Putamen (tissue), 1 donor: ENCODE measurements at places on chromosomes 16 and 17.

- DNase-seq: no peak
These were observed 85.3 kb downstream of the STXBP4 start for GRCh38 chr17:55053855-55054254.

- no peak for DNase-seq
These were observed 5.2 kb downstream of the TLCD3A start for GRCh38 chr17:737561-738113.

DNA sequence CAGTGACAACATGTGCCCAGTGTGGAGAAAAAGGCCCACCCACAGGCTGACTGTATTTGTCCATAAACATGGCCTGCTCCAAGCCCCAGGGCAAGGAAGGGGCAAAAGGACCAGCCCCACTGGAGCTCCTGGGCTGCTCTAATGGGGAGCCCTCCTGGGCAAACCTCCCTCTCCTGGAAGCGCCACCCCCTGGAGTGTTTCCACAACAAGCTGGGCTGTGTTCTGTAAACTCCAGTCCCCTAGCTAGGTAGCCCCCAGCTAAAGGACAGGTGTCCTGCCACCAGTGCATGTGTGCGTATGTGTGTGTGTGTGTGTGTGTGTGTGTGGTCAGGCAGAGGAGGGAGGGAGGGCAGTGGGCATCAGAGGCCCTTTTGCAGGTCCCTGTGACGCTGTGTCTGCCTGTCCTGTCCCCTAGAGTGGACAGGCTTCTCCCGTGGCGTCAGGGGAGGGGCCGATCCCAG is 11.3 kb upstream of the STAC2 start:
- DNase-seq: no peak

GRCh38 chr17:20159406-20160069 is 150.4 kb downstream of the SPECC1 start:
- DNase-seq: no peak

DNA sequence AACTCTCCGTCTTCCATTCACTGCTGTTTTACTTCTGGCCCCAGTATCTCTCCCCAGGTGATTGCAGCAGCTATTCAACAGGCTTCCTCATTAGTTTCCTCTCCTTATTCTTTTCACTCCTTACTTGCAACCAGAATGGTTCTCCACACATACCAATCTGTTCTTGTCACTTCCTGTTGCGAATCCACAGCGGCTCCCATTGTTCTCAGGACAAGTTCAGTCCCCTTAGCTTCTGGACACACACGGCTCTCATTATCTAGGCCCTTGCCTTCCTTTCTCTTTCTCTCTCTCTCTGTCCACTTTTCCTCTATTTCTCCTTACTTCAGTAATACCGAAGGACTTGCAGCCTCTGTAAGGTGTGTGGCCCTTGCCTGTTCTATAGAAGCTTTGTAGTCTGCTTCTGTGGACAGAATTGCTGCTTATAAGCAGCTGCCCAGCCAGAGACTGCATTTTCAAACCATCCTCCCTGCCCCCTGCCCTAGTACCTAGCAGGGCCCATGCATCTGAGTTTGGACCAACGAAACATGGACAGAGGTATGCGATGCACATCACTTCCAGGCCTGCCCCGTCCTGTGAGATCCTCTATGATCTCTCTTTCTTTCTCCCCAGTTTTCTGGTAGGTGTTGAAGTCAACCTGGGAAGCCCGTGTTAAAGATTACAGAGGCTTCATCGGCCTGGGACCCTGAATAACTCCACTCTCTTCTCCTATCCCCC is 45.7 kb downstream of the VAT1L start:
- no peak for DNase-seq

DNA sequence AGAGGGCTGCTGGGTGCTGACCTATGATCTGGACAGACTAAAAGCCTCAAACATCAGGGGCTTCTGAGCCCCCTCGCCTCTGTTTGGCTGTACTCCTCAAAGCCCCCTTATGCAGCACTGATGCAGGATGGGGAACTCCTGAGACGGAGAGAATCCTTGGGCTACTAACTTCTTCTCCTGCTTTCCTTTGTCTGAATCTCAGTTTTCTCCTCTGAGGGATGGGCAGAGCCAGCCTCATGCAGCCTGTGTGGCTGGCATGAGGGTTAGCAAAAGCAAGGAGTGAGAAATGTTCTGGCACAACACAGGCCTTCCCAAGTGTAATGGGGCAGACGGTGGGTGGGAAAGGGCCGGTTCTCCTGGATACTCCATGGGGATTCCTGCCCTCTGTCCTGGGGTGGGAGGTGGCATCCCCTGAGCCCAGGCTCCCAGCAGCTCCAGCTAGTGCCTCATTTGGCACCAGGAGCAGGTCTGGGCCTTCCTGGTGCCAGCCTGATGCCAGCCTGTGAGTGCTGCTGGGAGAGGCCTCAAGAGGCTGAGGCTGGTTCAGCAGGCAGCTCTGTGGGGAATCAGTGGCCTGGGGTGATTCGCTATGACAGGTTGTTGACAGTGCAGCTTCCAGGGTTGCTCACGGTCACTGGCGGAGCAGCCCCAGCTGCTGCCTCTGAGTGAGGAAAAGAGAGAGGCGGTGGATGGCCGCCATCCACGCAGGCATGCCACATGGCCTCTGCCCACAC is 4.0 kb upstream of the BRD7 start:
- DNase-seq: no peak

DNA sequence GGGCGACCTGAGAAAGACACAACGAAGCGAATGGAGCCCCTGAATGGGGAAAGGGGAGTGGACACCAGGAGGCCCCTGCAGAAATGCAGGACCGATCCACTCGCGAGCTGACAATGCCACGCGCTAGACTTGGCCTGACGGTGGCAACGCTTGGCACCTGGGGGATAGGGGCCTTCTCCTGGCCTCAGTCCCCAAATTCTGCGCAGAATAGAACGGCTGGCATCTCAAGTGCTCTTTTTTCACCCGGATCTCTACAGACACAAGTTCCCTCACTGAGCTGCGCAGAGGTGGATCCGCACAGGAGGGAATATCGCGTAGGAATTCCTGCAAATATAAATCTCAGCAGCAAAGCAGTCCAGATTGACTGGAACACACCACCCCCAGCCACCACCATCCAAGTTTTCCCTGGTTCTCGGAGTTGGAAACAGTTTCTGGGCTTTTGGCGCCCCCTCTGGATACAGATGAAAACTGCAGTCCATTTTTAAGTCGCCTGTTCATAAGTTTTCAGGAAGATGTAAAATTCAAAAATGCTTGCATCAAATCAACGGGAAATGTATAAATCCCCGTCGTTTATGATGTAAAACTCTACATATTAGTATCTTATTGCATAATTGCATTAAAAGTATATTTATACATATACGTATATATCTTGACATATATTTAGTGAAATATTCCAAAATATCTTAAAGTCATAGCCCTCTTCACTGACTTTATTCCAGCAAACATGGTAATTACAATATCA is 2.3 kb upstream of the SOX9 start:
- DNase-seq: peak; percentile 83
